ENCODE measurements at places on chromosomes 12 and 14.

DNA sequence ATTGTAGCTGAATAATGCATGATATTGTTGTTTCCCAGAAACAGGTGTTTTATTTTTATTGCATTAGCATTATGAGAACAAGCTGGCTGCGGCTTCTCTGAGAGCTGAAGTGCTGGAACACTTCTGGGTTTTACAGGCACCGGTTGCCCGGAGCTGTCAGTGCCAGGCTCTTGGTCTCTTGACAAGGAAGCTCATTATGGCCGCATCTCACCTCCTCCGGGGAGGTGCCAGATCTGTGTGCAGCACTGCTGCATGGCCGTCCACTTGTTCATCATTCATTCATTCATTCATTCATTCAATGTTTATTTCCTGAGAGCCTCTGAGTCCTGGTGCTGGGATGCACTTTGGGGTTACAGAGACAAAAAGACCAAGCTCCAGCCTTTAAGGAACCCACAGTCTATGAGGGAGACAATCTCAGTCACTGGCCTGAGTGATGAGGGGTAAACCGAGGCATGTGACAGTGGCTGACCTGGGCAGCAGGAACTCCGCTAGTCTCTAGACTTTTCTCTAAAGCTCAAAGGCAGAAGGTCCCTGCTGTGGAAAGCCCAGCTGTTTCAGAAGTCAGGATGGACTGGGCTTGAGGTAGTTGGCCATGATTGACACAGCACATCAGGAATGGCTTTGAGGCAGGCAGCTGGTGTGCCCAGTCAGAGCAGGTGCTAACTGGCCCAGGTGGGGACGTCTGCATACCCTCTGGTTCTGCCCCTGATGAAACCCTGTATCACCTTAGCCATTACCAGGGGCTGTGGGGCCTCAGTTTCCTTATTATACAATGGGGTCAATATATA, 181.0 kb downstream of the ADGRD1 start:
- DNase-seq, result no peak

DNA sequence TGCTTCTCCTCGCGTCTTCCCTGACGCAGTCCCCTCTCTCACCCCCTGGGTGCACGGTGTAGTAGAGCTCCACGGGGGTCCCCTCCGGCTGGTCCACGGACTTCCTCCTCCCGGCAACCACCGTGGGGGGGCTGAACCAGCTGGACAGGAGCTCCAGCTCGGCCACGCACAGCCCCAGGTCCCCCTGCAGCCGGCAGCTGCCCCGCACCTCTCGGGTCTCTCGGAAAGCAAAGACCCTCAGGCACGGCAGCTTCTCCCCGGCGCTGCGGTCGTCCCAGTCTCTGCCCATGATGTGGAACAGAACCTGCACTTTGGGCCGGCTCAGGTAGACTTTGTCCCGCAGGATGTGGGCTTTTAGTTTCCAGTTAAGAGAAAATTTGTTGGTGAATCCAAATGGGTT, 203.8 kb downstream of the TMEM132D start:
- DNase-seq, result no peak

DNA sequence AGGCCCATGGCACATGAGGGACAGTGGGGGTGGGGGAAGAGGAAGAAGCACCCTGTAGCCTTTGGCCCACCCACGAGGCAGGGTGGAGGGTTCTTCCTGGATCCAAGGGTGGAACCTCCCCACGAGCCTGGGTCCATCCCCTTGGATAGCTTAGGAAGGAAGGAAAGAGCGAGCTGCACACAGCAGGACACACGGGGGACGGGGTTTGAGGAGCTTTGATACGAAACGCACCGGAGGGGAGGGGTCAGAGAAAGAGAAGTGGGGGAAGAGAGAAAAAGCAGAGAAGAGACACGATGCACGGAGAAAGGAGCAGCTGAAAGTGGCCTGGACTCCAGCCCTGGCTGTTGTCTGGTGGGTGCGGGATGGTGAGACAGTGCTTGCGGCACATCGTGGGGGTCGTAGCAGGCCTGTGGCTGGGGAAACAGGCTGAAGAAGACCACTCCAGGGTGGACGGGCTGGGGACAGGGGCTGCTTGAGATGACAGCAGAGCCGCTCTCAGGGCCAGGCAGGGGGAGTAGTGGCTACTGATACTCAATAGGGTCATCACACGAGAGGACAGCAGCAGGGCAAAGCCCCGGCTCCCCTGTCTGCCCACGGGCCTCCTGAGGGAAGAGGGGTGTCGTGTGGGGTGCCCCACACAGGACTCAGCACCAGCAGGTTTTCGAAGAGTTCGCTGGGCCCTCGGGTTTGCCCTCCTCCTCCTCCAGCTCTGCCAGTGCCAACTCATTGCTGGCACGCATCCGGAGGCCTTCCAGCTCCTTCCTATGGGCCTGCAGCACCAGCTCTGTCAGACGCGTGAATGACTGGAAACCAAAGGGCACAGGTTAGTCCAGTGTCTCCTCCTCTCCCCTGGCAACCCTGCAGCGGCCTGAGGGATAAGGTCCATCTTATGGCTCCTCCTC, 5.4 kb upstream of the GPX2 start:
- DNase-seq, result no peak

DNA sequence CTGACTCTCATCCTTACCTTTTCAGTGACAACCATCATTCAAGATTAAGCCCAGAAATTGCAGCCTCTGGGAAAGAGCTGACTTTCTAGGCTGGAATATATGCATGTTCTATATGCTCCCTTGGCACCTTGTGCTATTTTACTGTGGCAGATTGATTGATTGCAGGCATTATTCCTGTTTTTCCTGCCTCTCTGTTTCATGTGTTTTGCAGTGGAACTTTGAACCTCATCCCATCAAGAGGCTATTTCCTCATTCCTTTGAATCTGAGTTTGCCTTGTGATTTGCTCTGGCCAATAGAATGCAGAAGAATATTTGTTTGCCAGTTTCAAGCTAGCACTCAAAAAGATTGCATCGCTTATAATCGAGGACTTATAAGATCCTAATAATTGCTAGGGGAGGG, 174.8 kb upstream of the DCN start:
- no peak for DNase-seq

GRCh38 chr14:101478796-101479410, 82.4 kb upstream of the DIO3 start:
- no peak for DNase-seq

- DNase-seq, result no peak
These were observed 25.9 kb downstream of the CEP83 start for GRCh38 chr12:94433744-94434143.

GRCh38 chr14:31051023-31051422, 24.8 kb upstream of the STRN3 start:
- DNase-seq, result no peak

DNA sequence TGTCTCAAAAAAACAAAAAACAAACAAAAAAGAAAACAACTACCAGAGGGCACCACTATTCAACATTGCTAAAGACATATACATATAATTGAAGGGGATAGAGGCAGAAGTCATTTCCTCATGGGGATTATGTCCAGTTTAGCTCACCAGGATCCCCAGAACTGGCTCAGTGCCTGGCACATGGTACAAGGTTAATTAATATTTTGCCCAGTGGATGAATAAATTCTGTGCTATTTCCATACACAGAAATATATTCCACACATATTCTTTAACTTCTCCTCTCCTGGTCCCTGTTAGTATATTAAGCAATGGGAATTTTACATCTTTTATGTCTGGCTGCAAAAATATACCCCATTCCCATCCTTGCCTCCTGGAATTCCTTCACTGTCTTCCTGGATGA, 6.7 kb downstream of the FOS start:
- DNase-seq, result no peak

DNA sequence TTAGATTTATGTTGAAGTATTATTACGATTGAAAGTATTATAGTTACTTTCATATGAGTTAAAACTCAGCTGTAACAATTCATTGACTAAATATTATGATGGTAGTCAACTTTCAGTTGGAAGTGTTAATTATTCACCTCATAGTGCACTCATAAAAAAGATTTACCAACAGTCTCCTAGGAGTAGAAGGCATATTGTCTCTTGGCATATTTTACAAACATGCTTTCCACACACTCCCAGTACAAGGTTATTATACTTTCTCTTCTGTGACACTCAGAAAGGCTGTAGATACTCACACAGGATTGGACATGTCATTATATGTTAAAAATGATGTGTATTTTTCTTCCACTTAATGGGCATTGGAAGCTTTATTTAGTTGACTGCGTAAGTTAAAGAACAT, 147.1 kb downstream of the NPAS3 start:
- no peak for DNase-seq

- DNase-seq, result no peak
These were observed 138.8 kb upstream of the HMGA2 start for GRCh38 chr12:65685514-65685913.

- DNase-seq, result no peak
These were observed 11.9 kb upstream of the DCN start for GRCh38 chr12:91194500-91194899.

DNA sequence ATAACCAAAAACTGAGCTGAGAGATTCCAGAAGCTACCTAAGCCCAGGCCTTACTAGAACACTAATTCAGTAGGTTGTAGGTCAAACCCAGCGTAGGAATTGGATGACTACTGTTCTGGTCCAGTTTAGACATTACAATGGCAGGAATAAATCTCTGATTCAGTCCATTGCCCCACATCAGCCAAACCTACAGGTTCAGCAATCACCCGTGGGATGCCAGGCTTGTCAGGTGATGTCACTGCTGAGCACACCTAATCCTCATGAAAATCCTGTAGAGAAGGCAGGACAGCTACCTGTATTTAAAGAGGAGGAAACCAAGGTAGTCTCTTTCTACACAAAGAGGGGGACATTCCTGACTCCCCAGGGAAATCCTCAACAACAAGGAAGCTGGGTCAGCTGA, 63.7 kb downstream of the RFX4 start:
- no peak for DNase-seq

DNA sequence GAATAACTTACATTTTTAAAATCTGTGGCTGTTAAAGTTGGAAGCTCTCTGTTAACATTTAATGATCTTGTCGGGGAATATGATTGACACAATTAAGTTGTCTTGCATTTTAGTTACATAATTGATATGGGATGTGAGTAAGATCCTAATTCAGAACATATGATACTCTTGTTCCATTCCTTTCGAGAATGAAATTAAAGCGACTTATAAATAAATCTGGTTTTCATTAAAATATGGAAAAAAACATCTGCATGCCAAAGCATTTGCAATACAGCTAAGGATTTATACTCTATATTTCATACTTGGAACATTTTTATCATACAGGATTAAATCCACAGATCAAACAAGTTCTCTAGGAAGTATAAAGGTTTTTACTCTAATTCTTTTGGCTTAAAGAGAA, 52.0 kb downstream of the SLC38A6 start:
- DNase-seq, result no peak

- no peak for DNase-seq
These were observed 62.9 kb upstream of the EEA1 start for GRCh38 chr12:92992041-92992440.

- no peak for DNase-seq
These were observed 86.2 kb upstream of the DCD start for GRCh38 chr12:54734196-54734950.

- no peak for DNase-seq
These were observed 9.4 kb upstream of the GPR68 start for GRCh38 chr14:91253795-91254323.

DNA sequence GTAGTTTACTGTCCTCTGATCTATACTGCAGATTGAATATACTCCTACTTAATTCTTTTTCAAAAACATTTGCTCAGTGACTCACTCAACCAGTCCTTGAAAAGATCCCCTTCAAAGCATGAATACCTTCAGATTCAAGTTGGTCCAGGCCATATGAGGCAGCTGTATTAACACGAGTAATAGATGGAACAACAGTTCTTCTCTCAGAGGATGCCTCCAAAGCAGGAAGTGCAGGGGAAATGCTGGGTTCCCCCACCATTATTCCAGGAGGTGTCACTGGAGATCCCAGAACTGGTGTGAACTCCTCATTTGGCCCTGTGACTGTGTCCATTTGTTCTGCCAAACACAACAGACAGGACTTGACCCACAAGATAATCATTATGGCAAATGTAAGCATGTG, 20.6 kb downstream of the ARMH4 start:
- no peak for DNase-seq

DNA sequence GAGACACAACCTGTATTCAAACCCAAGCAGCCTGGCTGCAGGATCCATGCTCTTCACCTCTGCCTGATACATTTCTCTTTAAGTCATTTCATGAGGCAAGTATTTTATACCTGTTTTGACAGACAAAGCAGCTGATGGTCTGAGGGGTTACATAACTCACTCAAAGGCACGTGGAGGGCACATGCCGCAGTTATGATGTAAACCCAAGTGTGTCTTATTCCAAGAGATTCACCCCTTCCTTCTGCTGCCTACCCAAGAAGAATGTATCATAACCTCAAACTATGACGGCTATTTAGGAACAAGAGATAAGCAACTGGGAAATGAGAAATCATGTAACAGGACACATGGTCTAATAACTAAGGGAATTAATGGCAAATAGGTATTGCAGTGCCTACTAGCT, 329.8 kb upstream of the TMPO start:
- DNase-seq, result no peak

GRCh38 chr12:50933459-50934124, 18.8 kb upstream of the HIGD1C start:
- no peak for DNase-seq

DNA sequence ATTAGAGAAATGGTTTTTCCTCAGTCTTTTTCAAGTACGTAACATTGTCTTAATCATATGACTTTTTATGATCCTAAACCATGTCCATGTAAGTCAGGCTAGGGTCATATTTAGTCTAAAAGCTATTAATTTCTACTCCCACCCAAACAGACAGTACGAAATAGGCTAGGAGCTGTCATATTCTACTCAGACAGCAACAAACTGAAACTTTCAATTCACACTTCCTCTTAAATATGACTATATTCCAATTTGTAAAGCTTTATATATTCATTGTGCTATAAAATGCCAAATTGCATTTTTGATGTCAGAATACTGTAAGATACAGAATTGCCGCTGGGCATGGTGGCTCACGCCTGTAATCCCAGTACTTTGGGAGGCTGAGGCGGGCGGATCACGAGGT, 3.5 kb downstream of the NUP37 start:
- no peak for DNase-seq
